GOT3 (cell line): ENCODE measurements at places on chromosomes 7 and 10.

GRCh38 chr7:144474800-144475615 lies 71.5 kb upstream of the NOBOX start:
- no peak for DNase-seq

- DNase-seq, result no peak
Observed at GRCh38 chr10:48818861-48819520, 120.6 kb downstream of the LRRC18 start.

DNA sequence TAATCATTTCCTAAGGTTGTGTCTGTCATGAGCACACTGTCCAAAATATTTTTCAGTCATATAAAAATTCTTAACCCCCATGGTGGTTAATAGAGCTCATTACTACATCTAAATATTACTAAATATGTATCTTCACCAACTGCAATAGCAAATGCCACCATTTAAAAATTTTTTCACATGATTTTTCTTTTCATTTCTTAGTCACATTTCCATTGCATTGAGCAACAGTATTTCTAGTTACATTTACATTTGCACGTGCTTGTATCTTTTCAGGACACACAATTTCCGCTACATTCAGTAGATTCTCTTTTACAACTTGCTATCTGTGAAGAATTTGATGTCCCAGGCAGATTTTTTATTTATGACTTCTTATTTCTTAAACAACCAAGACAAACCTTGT lies 5.2 kb upstream of the TAS2R40 start:
- no peak for DNase-seq

DNA sequence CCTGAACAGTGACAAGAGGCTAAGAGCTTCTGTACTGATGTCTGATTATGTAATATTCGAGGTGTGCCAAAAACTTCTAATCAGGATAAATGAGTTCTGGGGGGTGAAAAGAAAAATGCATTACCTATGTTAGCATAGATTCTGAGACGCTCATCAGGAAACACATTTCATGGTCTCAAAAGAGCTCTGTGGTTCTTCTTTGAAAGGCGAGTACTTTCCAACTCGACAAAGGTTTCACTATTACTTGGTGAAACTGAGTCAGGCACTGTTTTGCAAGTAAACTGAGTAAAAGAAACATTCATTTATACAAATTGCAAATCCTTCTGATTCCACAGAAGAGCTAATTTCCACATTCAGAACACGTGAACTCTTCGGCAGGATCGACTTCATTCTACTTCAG lies 523.2 kb downstream of the GATA3 start:
- DNase-seq, result no peak

DNA sequence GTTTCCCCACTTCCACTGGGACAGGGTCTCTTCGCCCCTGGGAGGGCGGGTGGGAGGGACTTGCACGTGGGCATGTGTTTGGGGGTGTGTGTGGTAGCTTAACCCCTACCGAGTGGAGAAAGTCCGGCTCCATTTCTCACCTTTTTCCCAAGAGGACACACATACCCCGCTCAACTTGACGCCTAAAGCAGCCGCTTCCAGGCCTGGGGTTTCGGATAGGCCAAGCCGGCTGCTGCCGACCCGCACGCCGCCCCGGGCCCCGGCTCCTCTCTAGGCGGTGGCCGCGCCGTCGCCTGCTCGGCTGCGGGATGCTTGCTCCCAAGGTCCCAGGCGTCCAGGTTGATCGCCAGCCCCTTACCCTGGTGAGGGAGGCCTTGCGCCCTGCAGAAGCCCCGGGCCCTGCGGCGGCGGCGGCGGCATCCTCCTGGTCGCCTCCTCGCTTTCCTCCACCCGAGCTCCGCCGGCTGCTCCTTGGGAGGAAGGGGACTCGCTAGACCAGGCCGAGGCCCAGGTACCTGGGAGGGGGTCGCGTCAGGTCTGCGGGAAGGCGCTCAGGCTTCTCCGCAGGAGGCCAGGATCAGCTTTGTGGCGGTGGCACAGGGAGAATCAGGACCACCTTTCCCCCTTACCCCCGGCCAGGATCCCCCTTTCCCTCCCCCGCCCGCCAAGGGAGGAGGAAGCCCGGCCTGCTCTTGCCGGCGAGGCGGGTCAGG lies 3.2 kb upstream of the GATA3 start:
- DNase-seq, result no peak

GRCh38 chr10:11210211-11210922 lies 192.7 kb downstream of the CELF2 start:
- no peak for DNase-seq

GRCh38 chr10:87544721-87545120 lies 40.0 kb downstream of the MINPP1 start:
- no peak for DNase-seq

- DNase-seq, result no peak
Observed at GRCh38 chr7:151838072-151838471, 38.8 kb downstream of the PRKAG2 start.

DNA sequence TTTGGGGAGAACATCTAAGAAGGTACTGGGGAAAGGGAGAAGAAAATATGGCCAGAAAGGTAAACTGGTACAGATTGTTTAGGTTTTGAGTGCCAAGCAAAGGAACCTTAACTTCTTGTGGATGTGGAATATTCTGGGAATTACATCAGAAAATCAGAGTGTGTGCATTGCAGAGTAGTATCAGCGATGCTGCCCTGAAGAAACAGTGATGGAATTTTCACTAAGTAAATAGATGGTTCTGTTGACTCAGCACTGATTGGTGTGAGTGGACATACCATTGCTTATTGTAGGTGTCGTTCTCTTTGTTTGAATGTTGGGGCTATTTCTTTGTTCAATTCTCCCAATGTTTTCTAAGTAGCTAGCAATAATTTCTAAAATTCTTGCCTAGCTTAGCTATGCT lies 24.4 kb upstream of the AKR1B1 start:
- no peak for DNase-seq

GRCh38 chr7:44101966-44102845 lies 1.9 kb upstream of the AEBP1 start:
- DNase-seq, result no peak

DNA sequence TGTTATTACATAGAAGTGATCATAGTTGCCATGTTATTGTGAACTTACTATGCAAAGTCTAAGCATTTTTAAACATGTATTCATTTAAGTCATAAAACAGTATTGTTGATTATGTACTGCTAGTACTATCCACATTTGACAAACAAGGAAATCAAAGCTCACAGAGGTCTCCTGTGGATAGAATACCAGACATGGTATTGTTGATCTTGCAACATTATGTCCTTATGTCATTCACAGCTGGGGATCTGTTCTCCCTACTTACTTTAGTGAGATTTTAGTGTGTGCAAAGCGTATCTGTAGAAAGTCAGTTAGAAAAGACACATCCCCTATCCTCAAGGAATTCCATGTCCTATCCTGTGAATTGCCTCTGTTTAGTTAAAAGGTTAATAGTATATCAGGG lies 106.1 kb downstream of the SND1 start:
- DNase-seq, result no peak

- DNase-seq, result no peak
Observed at GRCh38 chr10:104088239-104088638, 2.6 kb upstream of the COL17A1 start.

DNA sequence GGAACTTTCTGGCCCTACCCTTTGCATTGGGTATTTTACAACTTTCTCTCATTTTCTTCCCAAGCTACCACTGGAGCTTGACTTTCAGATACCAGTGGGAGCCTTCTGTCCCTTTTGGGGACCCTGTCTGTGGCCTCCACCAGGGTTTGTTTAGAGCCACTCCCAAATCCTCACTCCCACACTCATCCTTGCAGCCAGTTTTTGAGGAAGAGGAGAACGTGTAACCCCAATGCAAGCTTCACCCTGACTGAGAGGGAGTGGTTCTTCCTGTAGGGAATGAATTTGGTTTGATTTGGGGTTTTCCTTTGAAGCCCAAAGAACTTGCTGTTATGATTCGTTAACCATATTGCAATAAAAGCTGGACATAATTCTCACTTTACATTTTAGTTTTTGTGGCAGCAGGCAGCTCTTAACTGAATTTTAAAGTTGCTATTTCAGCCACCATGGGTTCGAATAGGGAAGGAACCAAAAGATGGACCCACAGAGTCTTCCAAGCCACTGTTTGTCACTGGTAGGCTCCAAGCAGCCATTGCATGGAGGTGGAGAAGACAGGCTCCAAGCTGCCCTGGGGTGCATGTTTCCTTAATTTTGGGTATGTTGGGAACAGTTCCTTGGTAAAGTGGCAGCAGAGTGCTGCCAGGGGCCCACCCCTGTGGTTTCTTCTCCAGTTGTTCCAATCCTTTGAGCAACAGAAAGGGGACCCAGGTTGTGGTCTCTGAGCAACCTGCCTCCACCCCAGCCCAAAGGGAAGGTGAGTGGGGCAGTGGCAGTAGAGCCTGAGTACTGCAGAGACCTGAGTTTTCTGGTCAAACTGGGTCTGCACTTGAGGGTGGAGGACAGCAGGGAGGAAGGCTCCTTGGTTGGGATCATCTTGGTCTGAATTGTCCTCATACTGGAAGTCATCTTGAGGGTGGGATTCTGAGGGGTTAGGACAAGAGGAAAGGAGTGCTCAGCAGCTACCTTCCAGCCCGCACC lies 5.1 kb downstream of the EVX1 start:
- DNase-seq, result no peak

- DNase-seq, result no peak
Observed at GRCh38 chr7:157001920-157002818, 8.3 kb downstream of the MNX1 start.

DNA sequence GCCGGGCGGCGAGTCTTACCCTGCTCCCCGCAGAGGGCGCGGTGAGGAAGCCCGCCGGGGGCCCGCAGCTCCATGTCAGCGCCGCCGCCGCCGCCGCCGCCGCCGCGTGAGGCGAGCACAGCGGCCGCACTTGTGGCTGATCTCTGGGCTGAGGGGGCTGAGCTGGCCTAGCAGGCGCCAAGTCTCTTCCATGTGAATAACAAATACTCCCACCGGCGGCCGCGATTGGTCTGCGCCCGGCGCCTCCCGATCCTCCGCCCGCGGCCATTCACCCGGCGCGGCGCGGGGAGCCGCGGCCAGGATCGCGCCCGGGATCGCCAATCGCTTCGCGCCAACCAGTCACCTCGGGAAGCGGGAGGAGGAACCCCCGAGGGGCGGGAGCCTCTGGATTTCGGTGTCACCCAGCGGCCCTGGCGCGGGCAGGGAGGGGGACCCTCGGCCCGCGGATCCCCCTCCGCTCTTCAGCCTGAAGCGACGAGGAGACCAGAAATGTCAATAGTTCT lies at the start of gene GRM8:
TSS of gene GRM8 (minus strand) at position 164 of the 503 bp plus-strand sequence.
- no peak for DNase-seq

GRCh38 chr10:70295321-70295720 lies 11.5 kb upstream of the NPFFR1 start:
- no peak for DNase-seq

DNA sequence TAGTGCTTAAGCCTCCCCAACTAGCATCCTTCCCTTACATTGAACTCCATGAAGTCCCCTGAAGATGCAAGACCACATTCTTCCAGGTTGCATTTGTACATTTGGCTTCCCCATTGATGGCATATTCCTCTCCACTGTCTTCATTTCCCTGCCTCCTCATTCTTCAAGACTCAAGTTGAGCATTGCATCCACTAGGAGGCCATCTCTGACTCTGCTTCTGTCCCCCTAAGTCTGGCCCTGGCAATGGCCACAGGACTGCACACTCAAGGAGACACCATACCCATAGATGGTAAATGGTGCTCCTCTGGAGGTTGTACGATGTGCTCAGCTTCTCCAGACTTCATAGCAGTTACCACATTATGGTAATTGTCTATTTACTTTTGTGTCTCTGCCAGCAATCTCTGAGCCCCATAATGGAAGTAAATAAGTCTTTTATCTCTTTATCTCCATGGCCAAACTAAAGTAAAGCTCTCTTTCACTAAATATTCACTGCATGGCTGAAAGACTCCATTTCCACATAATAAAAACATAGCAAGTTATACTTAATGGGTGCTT lies 112.6 kb downstream of the PTPRZ1 start:
- DNase-seq, result no peak

- DNase-seq, result no peak
Observed at GRCh38 chr7:83109352-83109751, 53.3 kb downstream of the PCLO start.

DNA sequence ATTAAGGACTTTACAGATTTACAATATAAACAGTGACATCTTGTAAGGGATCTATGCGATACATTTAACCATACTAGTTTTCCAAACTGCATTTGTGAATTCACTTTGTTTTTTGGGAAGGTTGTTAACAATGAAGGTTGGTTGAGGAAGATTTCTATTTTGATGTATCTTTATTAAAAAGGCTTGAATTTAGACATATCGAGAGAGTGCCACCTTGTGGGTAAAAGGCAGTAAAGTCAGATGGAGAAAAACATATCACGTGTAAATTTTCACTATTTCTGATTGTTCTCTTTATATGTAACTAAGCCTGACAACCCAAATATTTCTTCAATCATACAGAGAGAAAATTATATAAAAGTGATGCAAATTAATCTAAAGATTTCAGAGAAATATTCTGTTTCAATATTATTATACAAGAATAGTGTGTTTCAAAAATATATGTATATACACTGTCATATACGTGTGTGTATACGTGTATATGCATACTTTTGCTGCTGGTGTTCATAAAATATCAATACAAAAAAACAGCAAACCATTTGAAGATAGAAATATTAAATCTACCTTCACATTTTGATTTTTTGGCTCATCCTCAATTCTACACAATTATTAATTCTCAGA lies 988.6 kb downstream of the SORCS1 start:
- no peak for DNase-seq

DNA sequence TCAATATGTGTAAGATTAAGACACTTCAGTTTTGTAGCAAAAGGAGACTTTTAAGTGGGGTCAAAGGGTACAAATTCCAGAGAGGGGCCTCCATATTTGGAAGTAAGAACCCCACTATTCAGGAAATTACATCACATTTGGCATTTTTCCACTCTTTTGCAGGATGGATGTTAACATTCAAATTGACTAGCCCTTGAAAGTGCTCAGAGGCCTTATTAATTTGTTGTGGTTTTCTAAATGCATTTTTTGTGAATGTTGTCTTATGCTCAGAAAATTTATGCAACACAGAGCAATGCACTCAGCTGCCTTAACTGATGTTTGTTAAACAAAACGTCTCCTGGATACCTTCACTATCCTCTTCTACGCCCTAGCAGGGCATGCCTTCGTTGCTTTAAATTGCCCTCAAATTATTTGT lies 50.9 kb upstream of the PDLIM1 start:
- no peak for DNase-seq

DNA sequence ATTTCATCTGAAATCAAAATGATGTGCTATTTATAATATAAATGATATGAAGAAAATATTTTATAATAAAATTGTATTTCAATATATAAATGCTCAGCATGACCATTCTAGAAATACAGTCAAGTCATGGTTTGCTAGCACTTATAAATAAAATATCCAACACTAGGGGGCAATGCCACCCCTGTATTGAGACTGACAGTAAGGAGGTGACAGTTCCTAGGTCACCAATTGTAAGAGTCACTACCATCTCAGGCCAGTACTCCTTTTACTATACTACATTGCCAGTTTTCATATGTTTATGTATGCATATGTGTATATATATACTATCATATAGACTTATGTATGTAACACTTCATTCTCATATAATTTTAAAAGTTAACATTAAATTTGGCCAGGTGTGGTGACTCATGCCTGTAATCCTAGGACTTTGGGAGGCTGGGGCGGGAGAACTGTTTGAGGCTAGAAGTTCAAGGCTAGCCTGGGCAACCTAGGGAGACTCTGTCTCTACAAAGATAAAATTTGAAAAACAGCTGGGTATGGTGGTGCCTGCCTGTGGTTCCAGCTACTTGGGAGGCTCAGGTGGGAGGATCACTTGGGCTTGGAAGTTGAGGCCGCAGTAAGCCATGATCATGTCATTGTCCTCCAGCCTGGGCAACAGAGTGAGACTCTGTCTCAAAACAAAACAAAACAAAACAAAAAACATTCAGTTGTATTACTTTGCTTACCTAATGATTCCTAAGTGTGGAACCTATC lies 2.4 kb upstream of the CNOT4 start:
- no peak for DNase-seq
